ENCODE measurements at places on chromosomes 16 and 17.

- DNase-seq, result no peak
Measured at GRCh38 chr17:9228408-9229159, 207.3 kb downstream of the NTN1 start.

- no peak for DNase-seq
Measured at GRCh38 chr17:38982858-38983746, 15.9 kb upstream of the FBXO47 start.

GRCh38 chr16:66391726-66392670 is 25.5 kb downstream of the CDH5 start:
- no peak for DNase-seq

DNA sequence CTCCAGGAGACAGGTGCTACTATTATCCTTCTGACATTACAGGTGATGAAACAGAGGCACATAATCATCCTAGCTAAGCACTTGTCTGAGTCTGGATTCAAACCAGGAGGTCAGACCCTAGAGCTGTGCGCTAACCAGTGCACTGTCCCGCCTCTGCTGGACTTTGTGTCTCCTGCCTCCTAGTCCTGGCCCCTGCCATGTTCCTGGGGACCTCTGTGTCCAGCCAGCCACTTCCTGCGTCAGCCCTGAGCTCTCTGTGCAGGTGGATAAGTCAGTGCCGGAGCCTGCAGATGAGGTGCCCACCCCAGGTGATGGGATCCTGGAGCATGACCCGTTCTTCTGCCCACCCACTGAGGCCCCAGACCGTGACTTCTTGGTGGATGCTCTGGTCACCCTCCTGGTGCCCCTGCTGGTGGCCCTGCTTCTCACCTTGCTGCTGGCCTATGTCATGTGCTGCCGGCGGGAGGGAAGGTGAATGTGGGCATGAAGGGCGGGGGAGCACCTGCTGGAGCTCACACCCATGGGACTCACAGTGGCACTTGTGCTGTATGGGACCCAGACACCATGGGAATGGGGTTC is 4.2 kb downstream of the SGCA start:
- no peak for DNase-seq

DNA sequence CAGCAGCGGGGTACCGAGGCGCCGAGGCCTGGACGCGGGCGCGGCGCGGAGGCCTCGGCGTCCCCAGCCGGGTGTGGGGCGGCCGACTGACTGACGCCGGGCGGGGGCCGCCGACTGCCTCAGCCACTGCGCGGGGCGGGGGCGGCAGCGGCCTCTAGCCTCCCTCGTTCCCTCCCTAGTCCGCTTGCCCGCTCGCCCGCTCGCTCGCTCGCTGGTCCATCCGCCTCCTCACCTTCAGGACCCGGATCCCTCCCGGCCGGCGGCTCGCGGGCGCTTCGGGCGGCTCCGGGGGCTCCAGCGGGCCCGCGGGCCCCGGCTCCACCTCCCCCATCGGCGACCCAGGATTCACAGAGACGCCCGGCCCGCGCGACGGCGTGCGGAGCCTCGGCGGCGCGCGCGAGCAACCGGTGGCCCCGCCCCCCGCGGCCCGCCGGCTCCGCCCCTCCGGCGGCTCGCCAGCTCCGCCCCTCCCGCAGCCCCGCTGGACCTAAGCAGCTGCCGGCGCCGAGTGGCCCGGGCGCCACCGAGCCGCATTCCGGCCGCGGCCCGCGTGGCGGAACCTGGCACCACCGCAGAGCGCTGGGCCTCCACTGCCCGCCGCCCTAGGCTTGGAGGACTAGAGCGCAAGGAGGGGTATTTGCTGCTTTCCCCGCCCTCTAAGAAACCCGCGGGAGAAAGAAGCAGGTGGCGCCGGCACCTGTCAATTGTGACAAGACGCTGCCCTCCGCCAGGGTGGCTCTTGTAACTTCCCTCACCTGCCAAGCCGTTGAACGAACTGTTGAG is 773 bp downstream of the PHLPP2 start:
- DNase-seq, result peak; percentile 51
